Pancreas (tissue), 10 donors: ENCODE measurements at places on chromosomes 12 and 14.

DNA sequence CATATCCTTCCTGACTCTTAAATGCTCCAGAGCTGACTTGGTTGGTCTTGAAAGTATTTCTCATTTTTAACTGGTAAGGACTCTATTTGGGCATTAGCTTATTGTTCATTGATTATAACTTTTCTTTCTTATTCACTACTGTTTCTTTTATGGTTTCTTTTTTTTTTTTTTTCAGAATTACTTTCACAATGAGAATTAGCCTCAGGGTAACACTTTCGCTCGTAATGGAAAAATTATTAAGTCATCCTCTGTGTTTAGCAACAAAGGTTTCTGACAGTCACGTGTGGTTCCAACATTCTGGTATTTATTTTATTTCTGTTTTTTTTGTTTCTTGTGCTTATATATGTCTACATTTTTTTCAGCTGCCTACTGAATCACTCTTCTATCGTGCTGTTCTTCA lies 80.0 kb downstream of the METTL25 start:
- no peak for DNase-seq

GRCh38 chr12:24952389-24952788 lies 3.5 kb upstream of the BCAT1 start:
- DNase-seq, result no peak

DNA sequence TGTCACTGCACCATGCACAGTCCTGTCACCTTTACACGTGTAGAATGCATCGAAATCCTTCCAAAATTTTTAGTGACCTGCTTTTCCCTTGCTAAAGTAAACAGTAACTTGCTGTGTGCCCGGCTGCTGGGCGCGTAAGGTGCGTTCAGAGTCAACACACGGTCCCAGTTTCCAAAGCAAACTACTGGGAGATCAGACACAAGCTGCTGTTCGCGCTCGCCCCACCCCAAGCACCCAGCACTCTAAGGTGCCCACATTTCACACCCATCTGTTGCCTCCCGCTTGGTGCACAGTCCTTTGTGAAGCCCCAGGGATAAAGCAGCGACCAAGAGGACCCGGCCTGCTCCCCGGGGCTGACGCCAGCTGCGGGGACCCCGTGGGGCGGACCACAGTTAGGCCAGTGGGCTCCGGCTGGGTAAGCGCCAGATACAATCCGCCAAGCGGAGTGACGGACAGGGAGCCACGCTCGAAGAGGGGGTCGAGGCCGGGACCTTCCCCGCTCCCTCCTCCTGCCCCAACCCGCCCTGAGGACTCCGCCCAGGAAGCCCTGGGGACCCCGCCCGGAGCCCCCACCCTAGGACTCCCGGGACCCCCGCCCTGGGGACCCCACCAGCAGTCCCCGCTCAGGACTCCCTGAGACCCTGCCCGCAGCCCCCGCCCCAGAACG lies 633 bp downstream of the STX2 start:
- no peak for DNase-seq

DNA sequence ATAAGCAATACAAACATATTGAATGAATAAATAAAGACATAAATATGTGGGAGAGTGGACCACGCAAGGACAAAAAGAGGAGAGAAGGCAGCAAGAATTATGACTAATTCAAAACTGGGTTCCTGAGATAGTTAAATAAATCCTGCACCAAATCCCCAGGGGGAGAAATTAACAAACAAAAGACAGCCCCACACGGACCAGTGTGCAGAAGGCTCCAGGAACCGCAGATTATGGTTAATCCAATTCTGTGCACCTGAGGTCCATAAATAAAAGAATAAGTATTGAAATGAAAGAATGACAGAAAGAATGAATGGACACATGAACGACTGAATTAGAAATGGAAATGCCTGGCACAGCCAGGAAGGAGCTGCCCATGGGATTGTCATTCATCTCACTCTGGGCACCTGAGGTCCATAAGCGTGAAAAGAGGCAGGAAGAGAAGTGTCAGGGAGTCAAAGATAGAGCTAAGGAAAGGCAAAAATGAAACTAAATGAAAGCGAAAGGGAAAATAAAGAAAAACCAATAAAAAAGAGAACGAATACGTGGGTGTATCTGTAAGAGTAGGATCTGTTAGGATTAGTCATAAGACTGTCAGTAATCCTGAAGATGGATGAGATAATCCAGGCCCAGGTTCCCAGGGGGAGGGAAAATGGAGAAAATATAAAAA lies 23.3 kb downstream of the MEG3 start:
- DNase-seq, result no peak

DNA sequence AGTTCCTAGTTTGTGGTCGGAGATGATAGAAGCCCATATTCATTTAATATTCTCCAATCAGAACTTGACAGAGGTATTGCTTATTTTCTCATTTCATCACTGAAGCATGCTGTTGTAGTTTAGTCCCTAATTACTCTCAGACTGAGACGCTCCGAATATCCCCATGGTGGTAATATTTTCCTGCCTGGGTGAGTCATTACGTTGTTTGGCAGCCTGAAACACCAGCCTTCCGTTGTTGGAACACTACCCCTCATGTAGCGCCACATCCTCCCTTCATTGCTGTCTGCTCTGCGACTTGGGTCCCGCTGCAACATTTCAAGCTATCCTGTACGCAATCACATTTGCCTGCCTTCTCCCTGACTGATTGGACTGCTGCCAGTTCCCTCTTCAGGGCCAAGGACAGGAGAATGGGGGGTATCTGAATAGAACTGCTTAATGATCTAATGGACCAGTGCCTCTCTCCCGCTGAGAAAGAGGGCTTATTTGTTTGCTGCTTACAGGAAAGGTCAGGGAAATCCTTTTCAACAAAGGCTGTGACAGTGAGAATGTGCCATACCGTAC lies 369.1 kb downstream of the NPAS3 start:
- DNase-seq, result no peak

- DNase-seq, result no peak
Measured at GRCh38 chr12:94618995-94619695, 31.2 kb downstream of the TMCC3 start.

DNA sequence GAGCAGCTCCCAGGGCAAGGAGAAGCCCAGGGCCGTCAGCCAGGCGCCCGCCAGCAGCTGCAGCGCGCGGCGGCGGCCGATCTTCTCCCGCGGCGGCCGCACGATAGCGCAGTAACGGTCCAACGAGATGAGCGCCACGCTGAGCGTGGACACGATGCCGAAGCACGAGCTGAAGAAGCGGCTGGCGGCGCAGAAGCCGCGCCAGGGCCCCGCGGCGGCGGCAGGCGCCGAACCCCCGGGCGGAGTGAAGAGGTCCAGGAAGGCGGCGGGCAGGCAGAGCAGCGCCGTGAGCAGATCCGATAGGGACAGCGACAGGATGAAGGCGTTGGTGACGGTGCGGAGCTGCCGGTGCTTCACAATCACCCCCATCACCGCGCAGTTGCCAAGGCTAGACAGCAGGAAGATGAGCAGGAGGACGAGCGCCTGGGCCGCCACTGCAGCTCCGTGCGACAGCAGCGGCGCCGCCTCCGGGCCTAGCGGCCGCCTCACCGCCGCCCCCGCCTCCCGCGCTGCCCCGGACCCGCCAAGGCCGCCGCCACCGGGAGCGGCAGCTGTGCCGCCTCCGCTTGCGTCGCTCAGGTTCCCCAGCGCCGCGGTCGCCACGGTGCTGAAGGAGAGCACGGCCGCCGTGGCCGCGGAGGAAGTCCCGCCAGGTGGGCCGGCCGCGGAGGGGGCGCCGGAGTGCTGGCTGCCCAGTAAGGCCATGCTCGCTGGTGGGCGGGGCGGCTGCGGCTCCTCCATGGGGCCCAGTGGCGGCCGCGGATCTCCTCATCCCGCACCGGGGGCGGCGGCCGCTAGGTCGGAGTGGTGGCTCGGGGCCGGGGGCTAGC lies 479 bp downstream of the GPR135 start:
- peak; percentile 87 for DNase-seq

- DNase-seq, result peak; percentile 62
Measured at GRCh38 chr14:95727056-95727700, 13.3 kb upstream of the TCL1A start.

DNA sequence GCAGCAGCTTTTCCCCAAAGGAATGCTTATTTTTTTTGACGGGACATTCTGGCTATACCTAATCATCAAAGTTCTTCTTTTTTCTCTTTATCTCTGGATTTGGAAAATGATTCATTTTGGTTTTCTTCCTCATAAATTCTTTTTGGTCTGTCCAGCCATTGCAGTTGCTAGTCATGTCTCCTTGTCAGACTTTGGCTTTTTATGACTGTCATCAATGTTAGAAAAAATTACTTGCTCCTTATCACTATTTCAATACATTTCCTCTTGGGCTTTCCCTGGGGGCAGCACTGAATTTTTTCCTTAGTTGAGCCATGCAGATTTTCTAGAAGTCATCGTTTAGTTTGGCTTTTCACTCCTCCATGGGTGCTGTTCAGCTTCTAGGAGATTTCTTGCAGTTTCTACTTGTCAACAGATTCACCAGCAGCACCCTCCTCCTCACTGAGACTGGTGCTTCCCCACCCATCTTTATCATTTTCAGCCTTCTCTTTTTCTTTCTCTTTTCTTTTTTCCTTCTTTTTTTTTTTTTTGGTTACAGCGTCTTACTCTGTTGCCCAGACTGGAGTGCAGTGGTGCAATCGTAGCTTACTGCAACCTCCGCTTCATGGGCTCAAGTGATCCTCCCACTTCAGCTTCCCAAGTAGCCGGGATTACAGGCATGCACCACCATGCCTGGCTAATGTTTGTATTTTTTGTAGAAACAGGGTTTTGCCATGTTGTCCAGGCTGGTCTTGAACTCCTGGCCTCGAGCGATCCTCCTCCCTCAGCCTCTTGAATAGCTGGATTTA lies 5.2 kb downstream of the ADIPOR2 start:
- no peak for DNase-seq

DNA sequence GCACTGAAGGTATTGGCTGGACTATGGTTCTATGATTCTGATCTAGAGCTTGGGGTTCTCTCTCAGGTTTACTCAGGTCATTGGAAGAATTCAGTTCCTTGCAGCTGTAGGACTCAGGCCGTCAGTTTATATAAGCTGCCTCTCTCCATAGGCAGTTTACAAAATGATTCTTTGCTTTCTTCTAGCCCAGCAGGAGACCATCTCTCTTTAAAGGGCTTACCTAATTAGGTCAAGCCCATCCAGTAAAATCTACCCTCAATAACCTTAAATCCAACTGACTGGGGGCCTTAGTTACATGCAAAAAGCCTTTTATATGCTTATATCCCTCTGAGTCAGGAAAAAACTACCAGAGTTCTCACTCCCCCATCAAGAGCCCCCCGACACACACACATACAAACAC lies 80.5 kb upstream of the GARIN6 start:
- DNase-seq, result no peak

DNA sequence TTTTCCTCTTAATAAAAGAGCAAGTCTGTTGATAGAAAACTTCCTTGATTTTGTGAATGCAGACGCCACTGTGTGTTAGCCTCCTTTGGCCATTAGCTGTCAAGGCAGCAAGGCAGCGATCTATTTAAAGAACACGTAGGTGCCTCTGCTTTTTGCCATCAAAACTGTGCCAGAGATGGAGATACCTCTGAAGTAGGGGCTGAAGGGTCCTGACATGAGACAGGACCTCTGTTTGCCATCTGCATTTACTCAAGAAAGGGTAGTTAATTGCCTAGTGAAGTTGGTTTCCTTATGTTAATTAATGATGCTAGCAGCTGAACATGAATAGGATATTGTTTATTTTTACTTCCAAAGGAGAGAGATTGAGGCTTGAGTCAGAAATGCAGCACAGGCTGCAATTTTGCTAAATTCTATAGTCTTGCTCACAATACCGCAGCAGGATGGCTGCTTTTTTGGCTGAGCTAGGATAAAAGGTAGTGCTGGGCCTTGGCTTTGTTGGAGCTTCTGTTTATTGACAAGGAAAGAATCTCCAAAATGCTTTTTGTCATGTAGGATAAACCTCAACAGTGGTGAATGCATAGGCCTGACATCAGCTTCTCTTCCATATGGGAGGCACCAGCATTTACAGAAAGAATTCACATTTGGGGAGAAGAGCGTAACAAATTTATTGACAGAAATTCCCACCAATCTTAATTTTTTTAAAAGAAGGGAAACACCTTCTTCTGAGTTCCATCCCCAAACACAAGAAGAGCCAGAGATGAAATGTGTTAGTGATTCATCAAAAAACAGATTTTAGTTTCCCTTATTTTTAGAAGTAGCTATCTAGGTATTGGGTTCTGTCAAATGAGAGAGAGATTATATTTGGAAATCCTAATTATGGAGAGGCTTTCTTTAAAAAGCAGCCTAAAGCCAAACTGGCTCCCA lies 13.9 kb upstream of the RPH3A start:
- DNase-seq, result no peak

GRCh38 chr12:31363416-31363809 lies 37.5 kb upstream of the SINHCAF start:
- DNase-seq, result no peak

DNA sequence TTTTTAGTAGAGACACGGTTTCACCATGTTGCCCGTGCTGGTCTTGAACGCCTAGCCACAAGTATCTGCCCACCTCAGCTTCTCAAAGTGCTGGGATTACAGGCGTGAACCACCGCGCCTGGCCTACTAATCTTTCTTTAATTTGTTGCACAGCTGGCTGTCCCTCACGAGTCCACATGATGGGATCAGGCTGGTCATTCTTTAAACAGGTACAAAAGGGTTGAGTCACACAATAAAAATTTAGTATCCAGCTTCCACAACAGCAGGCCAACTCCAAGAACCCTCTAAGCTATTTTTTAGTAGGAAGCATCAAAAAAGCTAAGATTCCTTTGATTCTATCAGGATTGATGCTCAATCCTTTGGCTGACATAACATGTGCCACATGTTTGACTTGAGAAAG lies 17.8 kb downstream of the SINHCAF start:
- DNase-seq, result no peak

DNA sequence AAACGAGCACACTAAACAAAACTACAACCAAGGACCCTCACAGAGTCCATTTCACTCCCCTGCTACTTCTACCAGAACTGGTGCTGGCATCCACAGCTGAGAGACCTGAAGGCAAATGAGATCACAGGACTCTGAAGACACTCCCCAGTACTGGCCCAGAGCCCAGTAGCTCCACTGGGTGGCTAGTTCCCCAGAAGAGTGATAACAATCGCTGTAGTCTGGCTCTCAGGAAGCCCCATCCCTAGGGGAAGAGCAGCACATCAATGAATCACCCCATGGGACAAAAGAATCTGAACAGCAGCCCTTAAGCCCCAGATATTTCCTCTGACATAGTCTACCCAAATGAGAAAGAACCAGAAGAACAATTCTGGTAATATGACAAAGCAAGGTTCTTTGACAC lies 190.7 kb upstream of the BMP4 start:
- DNase-seq, result no peak

GRCh38 chr14:52332269-52332668 lies 18.2 kb downstream of the PTGER2 start:
- DNase-seq, result no peak

GRCh38 chr12:114945351-114945750 lies 261.4 kb upstream of the TBX3 start:
- no peak for DNase-seq

DNA sequence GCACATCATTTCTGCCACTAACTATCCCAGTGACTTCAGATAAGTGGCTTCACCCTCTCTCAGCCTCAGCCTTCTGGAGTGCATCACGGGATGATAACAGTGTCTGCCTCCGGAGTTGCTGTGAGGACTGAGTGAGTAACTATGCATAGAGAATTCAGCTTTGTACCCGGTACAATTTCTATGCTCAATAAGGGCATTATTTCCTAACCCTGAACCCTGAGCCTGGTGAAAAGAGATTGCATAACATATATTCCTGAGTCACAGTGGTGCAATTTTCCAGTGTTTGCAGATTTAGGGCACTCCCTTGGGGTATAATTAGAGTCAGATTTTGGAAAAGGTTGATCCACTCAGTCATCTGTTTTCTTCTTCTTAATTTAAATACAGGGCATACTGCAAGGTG lies 181.1 kb downstream of the PTPN11 start:
- DNase-seq, result no peak
